Stimulated activated CD8-positive, alpha-beta memory T cell treated with anti-CD3 and anti-CD28 coated beads, Interleukin-15, amount 100 ng/mL, for 48 hours (primary cell): ENCODE measurements at places on chromosomes 2 and 18.

DNA sequence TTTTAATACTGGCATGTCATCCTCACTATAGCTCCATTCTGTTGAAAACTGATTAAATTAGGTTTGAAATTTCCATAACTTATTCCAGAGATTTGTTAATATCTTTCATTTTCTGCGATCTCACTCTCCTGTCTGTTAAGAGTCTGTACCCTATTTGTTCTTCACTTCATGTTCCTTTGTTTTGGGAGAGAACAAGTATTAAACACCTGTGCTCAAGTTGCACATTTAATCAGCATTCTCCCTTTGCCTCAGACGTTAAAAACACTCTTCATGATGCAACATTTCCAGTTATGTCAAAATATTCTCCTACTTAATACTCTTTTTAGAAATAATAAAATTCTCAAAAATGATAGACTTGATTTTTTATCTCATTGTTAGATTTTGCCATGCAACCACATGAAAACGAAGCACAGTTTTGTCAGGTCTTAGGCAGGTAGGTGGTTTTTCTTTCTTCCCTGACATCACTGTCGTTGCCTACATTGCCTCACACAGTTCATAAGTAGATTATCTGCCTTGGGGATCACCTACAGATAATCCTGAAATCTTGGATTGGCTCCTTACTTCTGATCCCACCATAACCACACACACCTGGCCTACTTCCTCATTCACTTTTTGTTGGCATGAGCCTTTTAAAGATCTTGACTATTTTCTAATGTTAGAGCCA is 109.9 kb downstream of the GAREM1 start:
- no peak for DNase-seq

- DNase-seq, result no peak
These were observed 34.0 kb downstream of the NAPG start for GRCh38 chr18:10559553-10560451.

GRCh38 chr18:40707797-40708196 is 1247.2 kb upstream of the PIK3C3 start:
- DNase-seq, result no peak

DNA sequence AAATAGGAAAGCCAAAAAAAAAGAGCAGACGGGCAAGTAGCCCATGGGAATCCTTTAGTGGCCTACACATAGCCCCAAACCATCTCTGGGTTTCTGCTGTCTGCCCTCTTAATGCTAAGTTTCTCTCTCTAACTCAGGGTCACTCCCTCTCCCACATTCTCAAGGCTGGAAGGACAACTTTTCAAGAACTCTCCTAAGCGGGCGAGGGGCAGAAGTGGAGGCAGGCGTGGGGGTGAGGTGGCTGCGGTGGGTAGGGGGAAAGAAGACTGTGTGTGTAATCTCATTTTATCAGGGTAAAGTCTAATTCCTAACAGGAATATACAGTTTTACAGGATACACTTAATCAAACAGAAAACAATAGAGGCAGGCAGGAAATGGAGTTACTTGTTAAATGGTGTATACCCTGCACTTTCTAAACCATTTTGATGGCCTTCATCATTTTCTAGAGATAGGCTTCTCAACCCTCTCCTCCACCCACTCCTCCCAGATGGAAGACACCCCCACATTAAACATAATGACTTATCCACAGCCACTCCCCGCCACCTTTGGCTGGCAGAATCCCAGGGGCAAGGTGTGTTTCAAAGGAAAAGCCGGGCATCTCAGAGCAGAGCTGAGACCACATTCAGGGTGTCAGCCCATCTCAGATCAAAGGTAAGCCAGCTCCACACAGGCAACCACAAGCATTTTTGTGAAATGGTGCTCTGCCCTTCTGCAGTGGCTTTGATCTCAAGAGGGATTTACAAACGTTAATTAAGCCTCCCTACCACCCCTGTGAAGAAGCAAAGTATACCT is 6.8 kb downstream of the SMAD7 start:
- DNase-seq, result no peak

DNA sequence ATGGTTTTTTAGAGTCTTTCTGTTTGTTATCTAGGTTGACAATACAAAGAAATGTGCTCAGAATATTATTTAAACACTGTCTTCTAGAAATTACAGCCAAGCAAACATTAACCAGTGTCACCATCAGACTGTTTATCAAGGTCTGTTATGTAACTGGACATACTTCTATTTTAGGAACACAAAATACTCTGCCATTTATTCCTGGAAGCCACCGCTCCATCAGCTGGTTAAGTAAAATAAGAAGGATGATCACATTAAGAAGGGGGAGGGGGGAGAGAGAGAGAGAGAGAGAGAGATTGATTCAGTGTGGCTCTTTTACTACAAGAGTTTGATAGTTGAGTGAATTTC is 47.9 kb downstream of the MBP start:
- no peak for DNase-seq

DNA sequence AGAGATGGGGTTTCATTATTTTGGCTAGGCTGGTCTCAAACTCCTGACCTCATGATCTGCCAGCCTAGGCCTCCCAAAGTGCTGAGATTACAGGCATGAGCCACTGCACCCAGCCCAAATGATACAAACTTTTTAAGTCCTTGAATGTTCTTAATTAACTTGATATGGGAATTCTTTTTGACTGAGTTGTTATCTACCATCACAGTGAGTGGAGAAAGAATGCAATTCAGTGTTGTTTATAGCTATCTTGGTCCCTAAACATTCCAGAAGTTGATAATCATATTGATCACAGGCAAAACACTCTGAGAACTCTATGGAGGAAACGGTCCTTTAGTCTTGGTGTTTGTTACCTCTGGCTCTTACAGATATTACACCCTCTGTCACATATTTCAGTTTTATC is 1072.5 kb downstream of the SUCLG1 start:
- no peak for DNase-seq

GRCh38 chr18:6521803-6522418 is 107.2 kb upstream of the L3MBTL4 start:
- no peak for DNase-seq

- no peak for DNase-seq
These were observed 20.5 kb upstream of the LRPPRC start for GRCh38 chr2:44016282-44016681.

DNA sequence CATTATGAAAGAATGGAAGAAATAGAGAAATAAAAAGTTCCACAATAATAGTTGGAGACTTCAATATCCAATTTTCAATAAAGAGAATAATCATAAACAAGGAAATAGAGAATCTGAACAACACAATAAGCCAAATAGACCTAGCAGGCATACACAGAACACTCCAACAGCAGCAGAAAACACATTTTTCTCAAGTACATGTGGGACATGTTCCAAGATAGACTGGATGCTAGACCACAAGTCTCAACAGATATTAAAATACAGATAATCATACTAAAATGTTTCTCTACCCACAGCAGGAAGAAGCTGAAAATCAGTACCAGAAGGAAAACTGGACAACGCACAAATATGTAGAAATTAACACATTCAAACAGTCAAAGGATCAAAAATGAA is 113.9 kb downstream of the USP34 start:
- no peak for DNase-seq

DNA sequence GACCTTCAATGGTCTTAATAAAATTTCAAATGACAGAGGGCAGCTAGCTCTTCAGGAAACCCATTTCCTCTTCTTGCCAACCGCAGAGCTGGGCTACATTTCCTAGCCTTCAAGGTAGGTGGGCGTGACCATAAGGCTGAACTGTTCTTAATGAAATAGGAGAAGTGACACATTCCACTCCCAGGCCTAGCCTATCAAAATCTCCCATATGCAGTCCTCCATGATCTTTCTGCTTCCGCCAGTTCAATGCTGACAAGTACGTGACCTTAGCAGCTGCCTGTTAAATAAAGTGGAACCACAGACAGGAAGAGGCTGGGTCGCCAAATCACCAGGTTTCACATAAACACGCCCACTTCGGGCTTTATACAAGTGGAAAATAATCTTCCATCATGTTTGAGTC is 13.2 kb downstream of the SERPINE2 start:
- DNase-seq, result peak; percentile 49

DNA sequence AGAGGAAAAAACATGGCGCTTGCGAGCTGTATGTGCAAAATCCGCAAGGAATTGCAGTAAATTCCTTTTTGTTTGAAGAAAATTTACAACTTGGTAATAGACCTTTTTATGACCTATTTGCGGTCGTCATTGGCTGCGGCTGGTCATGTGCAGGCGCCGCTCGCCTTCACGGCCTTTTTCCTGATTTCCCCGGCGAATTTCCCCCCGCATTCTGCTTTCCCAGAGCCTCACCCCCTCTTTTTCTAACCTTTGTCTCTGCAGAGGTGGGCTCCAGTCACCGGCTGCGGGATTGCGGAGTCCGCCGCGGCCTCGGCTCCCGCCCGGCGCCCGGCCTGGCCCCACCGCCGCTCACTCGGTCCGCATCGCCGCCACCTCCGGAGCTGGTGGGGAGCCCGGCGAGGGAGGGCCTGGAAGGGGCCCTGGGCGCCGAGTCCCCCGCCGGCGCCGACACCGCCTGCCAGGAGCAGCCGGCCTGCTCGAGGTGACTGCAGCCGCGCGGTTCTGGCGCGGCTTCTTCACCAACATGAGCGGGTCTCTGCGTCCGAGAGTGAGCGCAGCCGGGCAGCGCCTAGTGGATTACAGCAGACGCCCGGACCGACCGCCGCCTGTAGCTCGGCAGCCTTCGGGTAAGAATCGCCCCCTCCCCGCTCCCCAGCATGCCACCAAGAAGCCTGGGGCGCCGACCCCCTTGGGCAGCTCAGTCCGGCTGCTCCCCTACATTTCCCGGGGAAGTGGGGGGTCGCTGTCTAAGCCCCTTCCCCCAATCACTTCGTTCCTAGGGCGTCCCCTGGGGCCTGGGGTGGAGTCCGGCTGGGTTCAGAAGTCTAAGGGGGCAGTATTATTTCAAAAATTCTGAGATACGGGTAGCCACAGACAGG is 7.1 kb downstream of the HOXD8 start:
- DNase-seq, result no peak

DNA sequence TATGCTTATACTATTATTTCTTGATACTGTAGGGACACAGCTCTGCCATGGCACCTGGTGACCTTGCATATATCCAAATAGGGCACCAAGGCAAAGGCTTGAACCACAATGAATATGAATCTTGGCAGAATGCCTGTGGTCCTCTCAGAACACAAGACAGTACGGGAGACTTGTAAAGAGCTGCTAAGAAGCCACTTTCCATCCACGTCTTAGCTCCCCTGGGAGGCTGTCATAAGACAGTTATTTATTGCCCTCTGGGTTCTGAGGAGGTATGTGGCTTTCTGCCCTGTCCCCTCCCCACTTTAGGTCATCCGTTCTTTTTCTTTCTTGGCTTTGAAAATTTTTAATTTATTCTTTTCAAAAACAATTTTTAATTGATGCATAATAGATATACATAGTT is 29.8 kb upstream of the MRPL33 start:
- no peak for DNase-seq

DNA sequence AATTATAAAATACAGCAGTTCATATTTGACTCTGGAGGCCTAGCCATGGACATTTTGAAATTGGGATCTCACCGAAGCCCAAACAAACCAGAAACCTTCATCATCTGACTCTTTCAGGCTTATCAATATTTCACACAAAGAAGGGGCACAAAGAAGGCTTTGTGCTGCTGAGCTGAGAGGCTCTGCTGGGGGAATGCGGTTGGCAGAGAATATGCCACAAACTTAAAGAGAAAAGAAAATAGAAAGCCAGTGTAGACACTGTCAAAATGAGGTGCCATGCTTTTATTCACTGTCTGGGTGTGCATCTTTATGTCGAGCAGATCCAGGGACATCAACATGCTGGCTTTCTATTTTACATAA is 162.6 kb downstream of the QPCT start:
- no peak for DNase-seq

- DNase-seq, result no peak
These were observed 144.8 kb upstream of the GPC1 start for GRCh38 chr2:240290432-240291336.

DNA sequence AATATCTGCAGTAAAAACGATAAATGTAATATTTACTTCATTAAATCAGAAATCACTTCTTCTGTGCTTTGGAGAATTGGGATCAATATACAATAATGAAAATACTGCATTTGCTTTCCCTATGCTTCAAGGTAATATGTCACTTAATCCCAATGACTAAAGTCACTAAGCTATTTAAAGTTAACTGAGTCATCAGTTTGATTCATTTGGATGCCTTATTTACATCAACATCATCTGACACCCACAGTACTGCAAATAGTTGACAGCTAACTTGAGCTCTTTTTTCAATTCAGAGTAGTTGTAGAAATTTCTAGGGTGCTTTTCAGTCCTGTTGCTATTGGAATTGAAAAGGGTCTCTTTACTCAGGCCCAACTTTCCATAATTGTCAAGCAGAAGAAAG is 776.9 kb upstream of the FSHR start:
- DNase-seq, result no peak

DNA sequence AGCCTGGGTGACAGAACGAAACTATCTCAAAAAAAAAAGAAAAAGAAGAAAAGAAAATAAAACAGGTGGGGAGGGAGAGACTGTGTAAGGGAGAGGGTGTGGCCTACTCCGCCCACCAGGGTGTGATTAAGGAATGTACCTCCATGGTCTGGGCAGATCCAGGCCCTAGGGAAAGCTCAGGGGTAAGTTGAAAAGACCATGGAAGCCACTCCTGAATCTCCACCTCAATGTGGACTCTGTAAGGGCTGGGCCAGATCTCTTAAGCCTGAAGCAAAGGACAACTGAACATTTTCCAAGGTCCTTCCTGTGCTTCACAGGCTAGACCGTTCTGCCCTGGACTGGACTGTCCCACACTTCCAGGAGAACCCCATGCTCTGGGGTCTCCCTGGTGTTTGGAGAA is 9.7 kb upstream of the ATG16L1 start:
- DNase-seq, result no peak

DNA sequence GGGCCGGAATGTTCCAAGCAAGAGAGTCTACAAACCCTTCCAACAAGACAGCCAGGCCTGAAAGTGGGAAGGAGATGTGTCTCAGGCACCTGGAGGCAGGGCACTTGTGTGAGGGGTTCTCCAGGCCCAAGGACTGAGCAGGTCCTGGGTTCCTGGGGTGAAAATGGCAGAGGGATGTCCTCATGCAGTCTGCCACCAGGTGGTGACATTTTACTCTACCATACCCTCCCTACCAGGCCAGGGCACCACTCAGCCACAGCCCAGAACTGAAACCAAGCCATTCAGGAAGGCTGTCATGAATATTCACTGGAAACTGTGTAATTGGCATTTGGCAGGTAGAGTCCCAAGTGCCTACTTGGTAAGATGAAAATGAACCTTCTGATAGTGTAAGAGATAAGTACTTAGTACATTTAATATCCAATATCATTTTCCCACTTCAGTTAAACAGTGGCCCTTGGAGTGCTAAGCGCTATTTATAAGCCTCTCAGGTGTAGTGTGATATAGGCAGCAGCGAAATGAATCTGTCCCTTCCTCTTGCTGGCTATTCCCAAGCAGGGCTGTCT is 185.1 kb downstream of the MYO5B start:
- DNase-seq, result peak; percentile 9

GRCh38 chr18:37845498-37845897 is 279.9 kb upstream of the CELF4 start:
- DNase-seq, result no peak
